ENCODE measurements at places on chromosomes 3 and 15.

GRCh38 chr15:59166166-59166565 lies 40.5 kb upstream of the LDHAL6B start:
- DNase-seq = no peak

DNA sequence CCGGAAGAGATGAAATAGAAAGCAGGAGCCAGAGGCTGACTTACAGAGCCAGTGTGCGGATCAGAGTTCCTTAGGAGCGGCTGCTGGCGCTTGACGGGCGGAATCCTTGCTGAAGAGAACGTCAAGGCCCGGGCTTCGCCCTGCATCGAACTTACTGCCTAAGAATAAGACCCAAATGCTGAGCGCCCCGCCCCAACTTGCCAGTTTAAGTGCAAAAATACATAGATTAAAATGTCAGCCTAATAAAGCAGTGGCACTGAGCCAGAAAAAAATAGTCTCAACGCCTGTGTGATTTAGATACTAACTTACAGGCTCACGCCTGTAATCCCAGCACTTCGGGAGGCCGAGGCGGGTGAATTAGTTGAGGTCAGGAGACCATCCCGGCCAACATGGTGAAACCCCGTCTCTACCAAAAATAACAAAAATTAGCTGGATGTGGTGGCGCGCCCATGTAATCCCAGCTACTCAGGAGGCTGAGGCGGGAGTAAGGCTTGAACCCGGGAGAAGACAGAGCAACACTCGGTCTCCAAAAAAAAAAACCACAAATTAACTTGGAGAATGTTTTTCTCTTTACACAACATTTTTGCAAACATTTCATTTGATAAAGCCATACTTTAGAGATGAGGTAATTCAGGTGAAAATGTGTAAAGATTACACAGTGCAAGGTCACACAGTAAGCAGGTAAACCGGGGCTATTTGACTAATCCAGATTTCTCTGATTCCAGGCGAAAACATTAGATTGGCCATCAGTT lies 1.2 kb upstream of the UBP1 start:
- no peak for DNase-seq

GRCh38 chr3:134079111-134079547 lies 49.4 kb upstream of the SLCO2A1 start:
- no peak for DNase-seq

DNA sequence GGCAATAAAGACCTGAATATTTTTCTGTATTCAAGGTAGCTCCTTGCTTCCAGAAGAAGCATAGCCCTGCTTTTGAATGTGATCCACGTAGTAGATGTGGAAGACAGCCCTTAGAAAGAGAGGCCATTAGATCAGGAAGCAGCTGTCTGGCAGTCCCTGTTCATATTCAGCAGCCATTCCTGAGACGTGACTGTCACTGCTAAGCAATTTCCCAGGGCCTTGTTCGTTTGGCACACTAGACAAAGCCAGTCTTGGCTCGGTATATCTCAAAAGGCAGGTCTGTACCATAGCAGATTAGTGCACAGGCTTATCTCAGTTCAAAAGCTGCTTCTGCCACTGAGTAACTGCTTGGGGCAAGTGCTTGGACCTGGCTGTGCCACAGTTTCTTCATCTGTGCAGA lies 287.8 kb upstream of the MCTP2 start:
- DNase-seq = no peak

- DNase-seq = no peak
Observed at GRCh38 chr3:175477651-175478224, 618.6 kb downstream of the NAALADL2 start.

DNA sequence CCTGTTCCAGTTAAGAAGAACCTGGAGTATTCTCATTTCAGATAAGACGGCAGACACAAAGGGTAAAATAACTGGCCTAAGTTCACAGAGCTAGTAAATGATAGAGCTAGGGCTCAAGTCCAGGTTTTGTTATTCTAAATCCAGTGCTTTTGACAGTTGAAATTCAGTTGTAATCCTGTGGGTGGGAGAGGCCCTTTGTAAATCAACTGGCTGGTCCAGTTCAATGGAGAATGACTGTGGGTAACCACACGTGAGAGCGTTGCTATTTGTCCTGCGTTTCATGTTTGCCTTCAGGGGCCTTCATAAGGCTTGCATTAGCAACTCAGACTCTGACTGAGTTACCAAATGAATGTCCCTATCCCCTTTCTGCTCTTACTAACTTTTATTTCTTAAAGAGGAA lies 24.2 kb upstream of the CD96 start:
- DNase-seq = no peak

GRCh38 chr3:10641760-10642159 lies 136.4 kb upstream of the ATP2B2 start:
- no peak for DNase-seq

GRCh38 chr15:93088200-93088980 lies 621 bp downstream of the RGMA start:
- DNase-seq = no peak

- DNase-seq = no peak
Observed at GRCh38 chr3:156174229-156174847, 54.0 kb downstream of the KCNAB1 start.

GRCh38 chr3:31100519-31100918 lies 206.1 kb upstream of the GADL1 start:
- no peak for DNase-seq

GRCh38 chr3:160159806-160160205 lies 65.4 kb upstream of the C3orf80 start:
- DNase-seq = no peak

Measured in NCI-H2029 treated with DMSO at 0.1 percent for 48 hours (cell line).